ENCODE measurements at places on chromosomes 7 and 10. TPM values are rescaled to one million over a fixed set of nuclear protein-coding genes. Genes with fewer than 3 reads are reported as not detected.

LIPJ gene
- 0.09 TPM for total RNA-seq

PAPOLB gene
- total RNA-seq, result 0.07 TPM

ZNF365 gene
- total RNA-seq, result 2.9 TPM

ANKRD61 gene
- 0.35 TPM for total RNA-seq

HMX2 gene
- total RNA-seq, result not detected

CYP2C8 gene
- not detected for total RNA-seq

C10orf105 gene
- not detected for total RNA-seq

PTF1A gene
- not detected for total RNA-seq

SPDYE16 gene
- 0.22 TPM for total RNA-seq

COBL gene
- 0.11 TPM for total RNA-seq

CSGALNACT2 gene
- total RNA-seq, result 19.9 TPM

NSUN5 gene
- 6.8 TPM for total RNA-seq

GNAT3 gene
- total RNA-seq, result not detected

BICC1 gene
- 0.32 TPM for total RNA-seq

TSPAN12 gene
- total RNA-seq, result 19.0 TPM

COL17A1 gene
- 1.2 TPM for total RNA-seq

CREB5 gene
- total RNA-seq, result 13.8 TPM

APBB1IP gene
- not detected for total RNA-seq

PRR15 gene
- 4.1 TPM for total RNA-seq

PTER gene
- 3.6 TPM for total RNA-seq

ZNF485 gene
- 1.2 TPM for total RNA-seq

YKT6 gene
- total RNA-seq, result 120 TPM

INHBA gene
- total RNA-seq, result 32.3 TPM

LEP gene
- total RNA-seq, result not detected

ZNF425 gene
- total RNA-seq, result 2.0 TPM

CTNNA3 gene
- not detected for total RNA-seq

PRKAR1B gene
- total RNA-seq, result 24.0 TPM

COL28A1 gene
- not detected for total RNA-seq

IGFBP1 gene
- 2.3 TPM for total RNA-seq

TAS2R41 gene
- not detected for total RNA-seq

MARVELD1 gene
- 78.3 TPM for total RNA-seq

ASIC3 gene
- total RNA-seq, result 0.69 TPM

RAPGEF5 gene
- total RNA-seq, result 43.2 TPM

CREB3L2 gene
- 93.4 TPM for total RNA-seq

UNCX gene
- not detected for total RNA-seq

MMP21 gene
- not detected for total RNA-seq

VAX1 gene
- total RNA-seq, result not detected

MMD2 gene
- total RNA-seq, result not detected

BTBD16 gene
- total RNA-seq, result 0.78 TPM

SCRN1 gene
- 125 TPM for total RNA-seq

BMPER gene
- total RNA-seq, result 0.32 TPM

ENTPD1 gene
- 23.0 TPM for total RNA-seq

UPK3B gene
- total RNA-seq, result 0.97 TPM

CELF2 gene
- 42.6 TPM for total RNA-seq
